ENCODE measurements at places on chromosomes 11 and 22.

DNA sequence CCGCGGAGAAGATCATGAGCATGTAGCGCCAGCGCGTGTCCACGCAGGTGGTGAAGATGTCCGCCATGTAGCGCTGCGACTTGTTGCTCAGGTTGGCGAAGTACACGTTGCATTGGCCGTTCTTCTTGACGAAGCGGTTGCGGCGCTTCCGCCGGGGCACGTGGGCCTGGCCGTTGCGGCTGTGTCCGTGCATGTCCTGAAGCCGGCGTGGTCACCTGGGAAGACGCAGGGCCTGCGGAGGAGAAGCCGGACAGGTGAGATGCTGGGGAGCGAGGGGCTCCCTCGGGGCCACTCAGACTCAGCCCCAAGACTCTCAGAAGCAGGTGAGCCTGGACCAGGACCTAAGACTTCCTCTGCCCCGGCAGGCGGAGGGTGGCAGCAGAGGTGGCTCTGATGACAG lies 27.1 kb downstream of the KCNJ4 start:
- DNase-seq: no peak

GRCh38 chr11:102462610-102463009 lies 10.0 kb upstream of the TMEM123 start:
- no peak for DNase-seq

DNA sequence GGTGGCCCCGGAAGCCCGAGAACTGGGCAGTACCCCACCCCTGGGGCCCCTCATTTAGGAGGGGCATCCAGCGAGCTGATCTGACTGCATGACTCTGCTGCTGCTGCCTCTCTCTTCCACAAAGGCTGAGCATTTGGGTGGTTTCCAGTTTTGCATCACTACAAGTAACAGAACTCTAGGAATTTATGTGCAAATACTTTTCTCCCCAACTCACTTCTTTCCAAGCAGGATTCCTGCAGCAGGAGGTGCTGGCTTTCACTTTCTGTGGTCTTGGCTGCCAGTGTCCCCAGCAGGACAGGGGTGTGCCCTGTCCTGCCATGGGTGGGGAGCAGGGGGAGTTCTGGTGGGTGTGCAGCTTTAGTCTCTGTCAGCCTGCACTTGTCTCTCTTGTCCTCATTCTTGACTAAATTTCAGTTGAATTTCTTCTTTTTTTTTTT lies 21.2 kb downstream of the UPB1 start:
- DNase-seq: peak; percentile 44

DNA sequence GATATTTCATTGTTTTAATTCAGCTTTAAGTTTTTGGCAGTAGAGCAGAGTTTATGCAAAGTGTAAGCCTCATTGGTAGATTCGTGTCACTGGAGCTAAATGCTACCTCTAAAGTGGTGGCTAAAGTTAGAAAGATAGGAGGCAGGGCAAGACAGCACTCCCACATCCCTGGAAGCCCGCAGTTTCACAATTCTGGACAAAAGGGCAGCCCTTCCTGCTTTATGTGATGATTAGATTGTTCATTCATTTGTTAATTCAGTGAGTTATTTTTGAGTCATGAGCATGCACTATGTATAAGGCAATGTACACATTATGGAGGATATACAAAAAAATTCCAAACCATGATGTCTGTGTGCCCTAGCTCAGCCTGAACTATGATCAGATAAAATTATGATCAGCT lies 52.1 kb upstream of the EIF3M start:
- no peak for DNase-seq

DNA sequence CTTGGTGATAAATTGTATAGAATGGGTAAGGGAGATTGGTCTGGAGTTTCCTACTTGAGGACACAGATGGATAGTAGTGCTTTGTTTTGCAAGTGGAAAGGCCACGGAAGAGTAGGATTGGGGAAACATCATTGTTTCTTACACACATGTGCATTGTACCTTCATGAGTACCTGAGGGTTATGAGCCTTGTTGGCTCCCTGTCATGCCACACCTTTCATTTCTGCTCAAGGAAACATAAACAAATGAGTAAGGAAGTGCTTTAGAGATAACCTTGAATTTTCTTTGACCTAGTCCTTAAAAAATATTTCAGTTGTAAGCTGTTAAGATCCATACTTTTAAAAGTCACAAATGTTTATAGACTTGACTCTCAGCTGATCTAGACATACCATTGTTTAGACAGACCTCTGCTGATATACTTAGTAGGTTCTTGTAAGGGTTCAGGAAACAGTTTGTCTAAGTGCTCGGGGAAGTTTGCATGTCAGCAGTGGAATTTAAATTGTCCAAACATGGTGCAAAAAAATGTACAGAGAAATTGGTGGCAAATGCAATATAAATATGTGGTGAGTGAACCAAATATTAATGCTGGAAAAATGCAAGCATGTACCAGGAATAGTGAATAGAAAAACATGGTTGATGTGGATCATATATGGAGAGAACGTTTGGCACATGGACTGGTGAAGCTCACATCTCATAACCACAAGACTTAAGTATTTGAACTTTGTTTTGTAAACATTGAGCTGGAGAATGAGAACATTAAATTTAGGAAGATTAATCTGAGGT lies 40.9 kb downstream of the GAS2 start:
- DNase-seq: no peak

- DNase-seq: no peak
Measured at GRCh38 chr11:8031248-8032115, 44.3 kb downstream of the EIF3F start.

GRCh38 chr22:43926349-43926710 lies 2.7 kb downstream of the PNPLA3 start:
- DNase-seq: no peak

DNA sequence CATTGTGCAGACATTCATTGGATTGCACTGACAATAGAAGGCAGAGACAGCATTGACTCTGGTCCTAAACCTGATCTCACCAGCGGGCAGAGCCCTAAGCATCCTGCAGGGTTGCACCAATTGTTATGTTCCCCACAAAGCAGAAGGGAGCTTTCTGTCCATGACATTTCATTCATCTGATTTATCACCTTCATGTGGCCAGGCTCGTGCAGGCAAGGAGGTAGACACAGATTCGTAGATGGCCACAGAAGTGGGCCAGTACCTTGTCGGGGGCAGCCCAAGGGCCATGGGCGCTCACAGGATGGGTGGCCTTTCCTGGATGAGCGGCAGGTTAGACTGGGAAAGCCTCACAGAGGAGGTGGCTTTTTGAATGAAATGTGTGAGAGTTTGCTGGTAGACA lies 2.9 kb downstream of the TSKU start:
- DNase-seq: no peak

DNA sequence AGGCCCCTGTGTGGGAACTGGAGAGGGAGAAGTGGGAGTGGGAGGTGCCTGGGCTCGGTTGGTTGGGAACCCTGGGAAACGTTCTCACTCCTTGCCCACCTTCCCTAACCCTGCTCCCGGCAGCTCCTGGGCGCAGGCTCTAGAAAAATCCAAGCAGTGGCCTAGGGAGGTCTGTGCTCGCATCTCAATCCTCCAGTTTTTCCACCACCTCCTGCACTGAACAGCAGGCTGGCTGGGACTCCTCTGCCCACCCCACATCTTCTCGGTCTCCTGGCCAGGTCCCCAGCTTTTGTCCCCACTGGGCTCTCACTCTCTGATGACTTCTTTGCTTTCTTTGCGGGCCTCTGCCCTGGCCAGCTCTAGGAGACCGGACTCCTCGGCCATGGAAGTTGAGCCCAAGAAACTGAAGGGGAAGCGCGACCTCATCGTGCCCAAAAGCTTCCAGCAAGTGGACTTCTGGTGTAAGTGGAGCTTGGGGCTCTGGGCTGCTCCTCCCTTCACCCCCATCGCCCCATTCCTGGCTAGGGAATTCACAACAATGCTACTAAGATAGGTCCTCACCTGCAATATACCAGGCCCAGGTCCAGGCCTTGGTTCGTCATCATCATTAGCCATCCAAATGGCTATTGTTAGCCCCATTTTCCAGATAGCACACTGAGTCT lies 35.6 kb downstream of the PRDM11 start:
- DNase-seq: no peak

DNA sequence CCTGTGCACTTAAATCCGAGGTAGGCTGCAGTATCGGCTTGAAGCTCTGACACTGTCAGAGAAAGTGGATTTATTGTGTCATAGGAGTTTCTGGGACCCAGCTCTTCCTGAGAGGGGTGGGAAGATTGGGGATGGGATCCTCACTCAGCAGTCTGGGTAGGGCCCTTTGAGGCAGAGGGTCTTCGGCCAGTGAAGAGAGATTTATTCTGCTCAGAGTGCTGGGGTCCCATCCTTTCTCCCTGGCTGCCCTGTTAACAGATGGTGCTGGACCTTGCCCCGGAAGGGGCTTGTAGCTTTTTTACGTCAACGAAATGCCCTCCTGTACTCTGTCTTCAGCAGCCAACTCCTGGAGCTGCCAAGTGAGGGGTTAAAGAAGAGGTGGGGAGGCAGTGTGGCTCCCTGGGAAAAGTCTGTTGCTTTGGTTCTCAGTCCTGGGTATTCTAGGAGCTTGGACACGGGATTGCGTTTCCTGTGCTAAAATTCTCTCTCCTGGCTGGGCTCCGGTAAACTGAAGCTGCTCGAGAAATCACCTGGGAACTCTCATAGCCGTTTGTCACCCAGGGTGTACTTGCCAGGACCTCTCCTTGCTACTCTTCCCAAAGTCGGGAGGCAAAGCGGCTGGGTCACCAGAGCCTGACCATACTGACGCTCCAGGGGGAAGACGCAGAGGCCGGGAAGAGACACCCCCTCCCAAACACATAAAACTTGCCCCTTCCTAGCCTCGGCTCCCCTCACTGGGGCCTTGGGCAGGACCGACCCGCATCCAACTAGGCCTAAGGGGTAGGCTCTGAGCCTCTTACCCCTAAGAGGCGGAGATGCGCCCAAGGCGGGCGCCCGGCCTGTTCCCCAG lies 806 bp upstream of the SMDT1 start:
- DNase-seq: no peak

DNA sequence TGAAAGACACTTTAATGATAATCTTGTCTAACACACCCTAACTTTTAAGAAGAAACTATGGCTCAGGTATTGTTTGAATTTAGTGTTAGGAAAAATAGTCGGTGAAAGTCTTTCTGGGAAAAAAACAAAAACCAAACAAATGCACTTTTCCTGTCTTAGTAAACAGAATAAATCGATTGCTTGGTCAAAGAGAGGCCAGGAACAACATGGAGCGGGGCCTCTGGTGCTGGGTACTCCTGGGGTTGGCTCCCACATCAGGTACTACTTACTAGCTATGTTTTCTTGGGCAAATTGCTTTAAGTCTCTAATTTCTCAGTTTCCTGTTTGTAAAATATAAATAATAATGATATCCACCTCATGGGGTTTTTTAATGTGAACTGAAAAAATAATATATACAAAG lies 46.8 kb downstream of the NAV2 start:
- no peak for DNase-seq

GRCh38 chr11:46272816-46273427 lies 4.5 kb upstream of the CREB3L1 start:
- DNase-seq: no peak

DNA sequence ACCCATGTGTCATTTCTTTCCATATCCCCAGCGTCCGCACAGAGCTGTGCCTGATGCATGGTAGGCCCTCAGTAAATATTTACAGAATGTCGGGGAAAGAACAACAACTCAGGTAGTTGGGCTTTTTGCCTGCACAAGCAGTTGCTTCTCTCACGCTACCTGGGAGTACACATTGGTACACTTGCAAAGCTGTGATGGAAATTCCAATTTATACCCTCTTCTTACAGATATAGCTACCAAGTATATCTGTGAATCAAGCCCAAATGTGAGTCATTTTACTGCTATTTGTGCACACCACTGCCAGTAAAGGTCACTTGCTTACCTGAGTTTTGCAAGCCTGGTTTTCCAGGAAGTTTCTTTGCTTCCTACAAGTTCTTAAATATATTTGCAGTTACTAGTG lies 333.0 kb upstream of the NARS2 start:
- DNase-seq: no peak

- DNase-seq: peak; percentile 54
Measured at GRCh38 chr22:49847751-49848689, 5.6 kb upstream of the ZBED4 start.

DNA sequence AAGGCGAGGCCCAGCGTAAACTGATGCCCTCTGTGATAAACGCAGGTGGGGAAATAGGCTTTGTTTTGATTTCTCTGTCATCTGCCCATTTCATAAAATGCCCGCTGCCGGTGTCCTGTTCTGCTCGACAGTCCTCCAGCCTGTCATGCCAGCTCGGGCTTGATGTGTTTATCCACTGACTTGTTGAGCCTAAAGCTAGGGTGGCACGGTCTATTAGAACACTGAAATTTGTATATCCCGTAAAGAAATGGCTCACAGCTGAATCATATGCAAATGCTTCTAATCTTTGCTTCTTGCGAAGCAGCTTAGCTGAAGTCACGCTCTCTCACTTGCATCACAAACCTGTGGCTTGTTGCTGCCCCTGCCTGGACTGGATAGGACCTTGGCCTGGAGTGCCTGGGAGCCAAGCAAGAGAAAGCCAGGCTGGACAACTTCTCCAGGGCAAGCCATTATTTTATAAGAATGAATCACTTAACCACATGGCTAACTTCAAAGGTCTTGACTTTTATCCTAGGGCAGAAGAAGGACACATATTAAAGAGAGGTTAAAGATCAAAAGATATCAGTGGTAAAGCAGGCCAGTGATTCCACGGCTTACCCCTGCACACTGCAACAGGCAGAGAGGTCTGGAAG lies 33.1 kb downstream of the EHF start:
- DNase-seq: no peak

DNA sequence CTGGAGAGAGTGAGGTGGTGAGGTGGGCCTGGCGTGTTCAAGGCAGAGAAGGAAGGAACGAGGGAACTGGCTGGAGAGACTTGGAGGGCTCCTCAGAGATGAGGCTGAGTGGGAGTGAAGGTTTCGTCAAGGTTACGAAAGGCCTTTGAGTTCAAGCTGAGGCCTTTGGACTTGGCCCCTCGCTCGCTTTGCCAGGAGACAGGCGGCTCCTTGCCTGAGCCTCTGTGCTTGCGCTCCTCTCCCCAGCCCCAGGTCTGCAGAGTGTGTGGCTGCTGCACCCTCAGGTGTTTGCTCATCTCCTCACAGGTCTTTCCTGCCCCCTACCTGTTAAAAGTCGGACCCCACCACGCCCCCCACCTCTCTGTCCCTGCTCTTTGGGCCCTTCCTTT lies 91.6 kb downstream of the ATXN10 start:
- DNase-seq: no peak

- DNase-seq: no peak
Measured at GRCh38 chr11:114478001-114478410, 38.7 kb downstream of the REXO2 start.

GRCh38 chr11:65826984-65827735 lies 6.6 kb upstream of the SNX32 start:
- peak; percentile 2 for DNase-seq

GRCh38 chr11:18264035-18264434 lies 2.0 kb upstream of the SAA1 start:
- DNase-seq: no peak

DNA sequence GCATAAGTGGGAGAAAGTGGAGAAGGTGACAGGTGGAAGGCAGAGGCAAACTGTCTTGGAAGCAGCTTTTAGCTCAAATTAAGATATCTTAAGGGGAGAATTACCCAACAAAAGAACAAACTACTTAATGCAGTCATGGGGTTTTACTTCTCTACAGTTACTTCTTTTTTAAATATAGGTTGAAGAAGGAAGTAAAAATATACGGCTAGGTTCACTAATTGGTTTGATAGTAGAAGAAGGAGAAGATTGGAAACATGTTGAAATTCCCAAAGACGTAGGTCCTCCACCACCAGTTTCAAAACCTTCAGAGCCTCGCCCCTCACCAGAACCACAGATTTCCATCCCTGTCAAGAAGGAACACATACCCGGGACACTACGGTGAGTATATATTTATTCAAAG lies 40.8 kb downstream of the PDHX start:
- no peak for DNase-seq

All from iPS-NIHi11 (cell line).